ENCODE measurements at places on chromosomes 5 and 9. TPM values are rescaled to one million over a fixed set of nuclear protein-coding genes. Genes with fewer than 3 reads are reported as not detected.

GRCh38 chr9:84189904-84190303 is 150.7 kb downstream of the SLC28A3 start:
- no peak for DNase-seq
- no peak overlapping the region for H3K27ac ChIP-seq
- H3K4me1 ChIP-seq = no peaks in the 10 kb centered on the region
- no peak overlapping the region for H3K4me3 ChIP-seq

DNA sequence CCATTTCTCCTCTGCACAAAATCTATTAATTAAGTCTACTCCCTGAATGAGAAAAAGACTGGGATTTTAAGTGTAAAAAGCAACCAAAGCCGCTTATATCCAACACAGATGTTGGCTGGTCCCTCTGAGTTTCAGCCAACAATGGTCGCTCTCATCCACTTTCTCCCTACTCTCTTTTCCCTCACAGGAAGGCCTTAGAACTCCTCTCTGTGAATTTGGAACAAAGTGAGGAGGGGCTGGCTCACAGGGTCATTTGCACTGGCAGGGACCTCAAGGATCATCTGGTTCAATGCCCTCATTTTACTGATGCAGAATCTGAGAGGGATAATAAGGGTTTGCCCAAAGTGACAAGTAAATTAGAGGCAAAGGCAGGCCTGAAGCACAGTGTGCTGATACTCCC is 64.0 kb downstream of the DPYSL3 start:
- H3K27me3 ChIP-seq = no peaks in the 10 kb centered on the region
- no peaks in the 10 kb centered on the region for H3K36me3 ChIP-seq
- no peaks in the 10 kb centered on the region for H3K4me1 ChIP-seq
- H3K4me3 ChIP-seq = no peak overlapping the region

- H3K4me3 ChIP-seq = no peak overlapping the region
- no peaks in the 10 kb centered on the region for H3K27me3 ChIP-seq
- no peaks in the 10 kb centered on the region for H3K4me1 ChIP-seq
Observed at GRCh38 chr5:114266374-114266773, 95.5 kb upstream of the KCNN2 start.

- no peak overlapping the region for H3K27ac ChIP-seq
- no peaks in the 10 kb centered on the region for H3K4me1 ChIP-seq
- no peak for DNase-seq
- no peaks in the 10 kb centered on the region for H3K27me3 ChIP-seq
- H3K4me3 ChIP-seq = no peak overlapping the region
Observed at GRCh38 chr9:20320921-20321320, 301.4 kb downstream of the MLLT3 start.

GRCh38 chr5:164593982-164594381 is 1088.6 kb downstream of the MAT2B start:
- no peak overlapping the region for H3K27ac ChIP-seq
- no peaks in the 10 kb centered on the region for H3K27me3 ChIP-seq
- DNase-seq = no peak

GRCh38 chr5:56330167-56330566 is 97.0 kb upstream of the ANKRD55 start:
- H3K27ac ChIP-seq = no peak overlapping the region
- no peak for DNase-seq
- no peak overlapping the region for H3K4me3 ChIP-seq
- H3K27me3 ChIP-seq = no peaks in the 10 kb centered on the region
- H3K4me1 ChIP-seq = peaks cover 3% of the 10 kb centered on the region
- H3K36me3 ChIP-seq = no peaks in the 10 kb centered on the region

DNA sequence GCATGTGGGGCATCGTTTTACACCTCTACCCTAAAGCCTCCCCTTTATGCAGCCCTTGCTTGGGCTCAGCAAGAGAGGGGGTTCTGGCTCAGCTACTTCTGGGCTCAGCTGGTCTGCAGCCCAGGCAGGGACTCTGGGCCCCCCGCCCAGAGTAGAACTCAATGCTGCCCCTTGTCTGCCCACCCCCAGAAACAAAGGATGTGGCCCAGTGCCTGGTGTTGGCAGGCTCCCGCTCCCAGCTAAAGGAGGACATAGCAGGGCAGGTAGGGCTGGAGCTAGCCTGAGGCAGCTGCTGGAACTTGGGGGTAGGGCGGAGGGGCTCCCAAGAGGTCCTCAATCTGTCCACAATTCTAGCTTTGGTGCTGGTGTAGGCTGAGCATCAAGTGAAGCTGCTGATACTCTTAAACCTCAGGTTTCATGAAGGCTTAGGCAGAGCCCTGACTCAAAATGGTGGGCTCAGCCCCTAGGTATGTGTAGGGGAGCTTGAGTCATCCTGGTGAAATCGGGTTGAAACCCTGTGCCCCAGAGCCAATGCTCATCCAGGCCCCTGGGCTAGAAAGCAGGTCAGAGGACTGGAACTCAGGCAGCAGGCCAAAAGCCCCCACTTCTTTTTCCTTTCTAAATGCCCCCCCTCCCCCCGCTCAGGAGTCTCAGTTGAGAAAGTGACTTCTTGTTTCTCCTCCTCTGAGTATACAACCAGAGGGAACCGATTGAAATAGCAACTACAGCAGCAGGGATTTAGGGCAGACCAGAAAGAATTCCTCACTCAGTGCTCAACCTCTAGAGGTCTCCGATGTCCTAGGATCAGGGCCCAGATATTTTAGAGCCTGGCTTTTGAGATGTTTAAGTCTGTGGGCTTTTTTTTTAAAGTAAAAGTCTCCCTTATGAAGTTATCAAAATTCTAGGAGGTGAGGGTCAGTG is 11.4 kb downstream of the PSD2 start:
- DNase-seq = no peak
- no peak overlapping the region for H3K27ac ChIP-seq
- no peak overlapping the region for H3K4me3 ChIP-seq
- H3K27me3 ChIP-seq = no peaks in the 10 kb centered on the region
- H3K4me1 ChIP-seq = no peaks in the 10 kb centered on the region

GRCh38 chr9:72996684-72997314 is 43.9 kb upstream of the ALDH1A1 start:
- no peak overlapping the region for H3K4me3 ChIP-seq
- H3K27me3 ChIP-seq = no peaks in the 10 kb centered on the region
- no peaks in the 10 kb centered on the region for H3K36me3 ChIP-seq

GRCh38 chr5:14505310-14506139 is 76.1 kb upstream of the OTULINL start:
- no peaks in the 10 kb centered on the region for H3K27me3 ChIP-seq
- H3K4me3 ChIP-seq = no peak overlapping the region
- H3K36me3 ChIP-seq = peaks cover 66% of the 10 kb centered on the region
- H3K27ac ChIP-seq = no peak overlapping the region
- no peak for DNase-seq

GRCh38 chr9:36738318-36738976 is 165.8 kb downstream of the MELK start:
- no peaks in the 10 kb centered on the region for H3K36me3 ChIP-seq
- no peaks in the 10 kb centered on the region for H3K27me3 ChIP-seq
- H3K4me3 ChIP-seq = no peak overlapping the region
- DNase-seq = no peak

GRCh38 chr9:121626012-121626411 is 25.4 kb upstream of the DAB2IP start:
- H3K27me3 ChIP-seq = no peaks in the 10 kb centered on the region
- no peak overlapping the region for H3K4me3 ChIP-seq
- no peaks in the 10 kb centered on the region for H3K36me3 ChIP-seq
- no peak for DNase-seq
- H3K27ac ChIP-seq = no peak overlapping the region
- no peaks in the 10 kb centered on the region for H3K4me1 ChIP-seq

GRCh38 chr9:124820698-124821623 is 32.3 kb upstream of the WDR38 start:
- H3K27me3 ChIP-seq = no peaks in the 10 kb centered on the region
- DNase-seq = no peak
- H3K4me1 ChIP-seq = no peaks in the 10 kb centered on the region
- no peak overlapping the region for H3K27ac ChIP-seq
- H3K4me3 ChIP-seq = no peak overlapping the region

- peak overlapping the region; percentile 98 for H3K4me3 ChIP-seq
- no peak for DNase-seq
- no peaks in the 10 kb centered on the region for H3K36me3 ChIP-seq
- H3K27me3 ChIP-seq = no peaks in the 10 kb centered on the region
Observed at GRCh38 chr9:93577078-93577974, 942 bp downstream of the PHF2 start.

DNA sequence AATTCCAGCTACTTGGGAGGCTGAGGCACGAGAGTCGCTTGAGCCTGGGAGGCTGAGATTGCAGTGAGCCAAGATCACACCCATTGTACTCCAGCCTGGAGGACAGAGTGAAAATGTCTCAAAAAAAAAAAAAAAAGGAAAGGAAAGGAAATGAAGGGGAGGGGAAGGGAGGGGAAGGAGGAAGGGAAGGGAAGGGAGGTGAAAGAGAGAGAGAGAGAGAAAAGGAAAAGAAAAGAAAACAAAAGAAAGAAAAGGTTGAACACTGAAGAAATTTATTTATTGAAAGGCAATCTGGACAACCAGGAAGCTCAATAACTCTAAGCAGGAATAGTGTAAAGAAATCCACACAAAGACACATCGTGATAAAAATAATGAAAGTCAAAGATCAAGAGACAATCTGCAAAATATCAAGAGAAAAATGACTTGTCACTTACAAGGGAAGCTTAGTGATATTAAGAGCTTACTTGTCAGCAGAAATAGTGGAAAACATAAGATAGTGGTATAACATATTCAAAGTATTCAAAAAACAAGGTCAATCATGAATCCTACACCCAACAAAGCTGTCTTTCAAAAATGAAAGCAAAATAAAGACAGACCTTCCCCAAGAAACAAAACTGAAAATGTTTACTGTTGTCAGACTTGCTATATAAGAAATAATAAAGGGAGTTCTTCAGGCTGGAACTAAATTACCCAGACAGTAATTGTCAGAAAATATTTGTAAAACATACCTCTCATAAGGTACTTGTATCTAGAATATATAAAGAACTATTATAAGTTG is 10.9 kb upstream of the RIMOC1 start:
- H3K4me1 ChIP-seq = no peaks in the 10 kb centered on the region
- H3K4me3 ChIP-seq = no peak overlapping the region
- no peaks in the 10 kb centered on the region for H3K36me3 ChIP-seq
- no peak for DNase-seq

- H3K27ac ChIP-seq = no peak overlapping the region
- DNase-seq = no peak
- H3K4me3 ChIP-seq = no peak overlapping the region
- no peaks in the 10 kb centered on the region for H3K36me3 ChIP-seq
Observed at GRCh38 chr5:5886812-5887486, 464.5 kb downstream of the ICE1 start.

- H3K27ac ChIP-seq = no peak overlapping the region
- no peak overlapping the region for H3K4me3 ChIP-seq
Observed at GRCh38 chr5:66967826-66968262, 228.8 kb downstream of the CD180 start.

- no peaks in the 10 kb centered on the region for H3K36me3 ChIP-seq
- H3K27me3 ChIP-seq = no peaks in the 10 kb centered on the region
- DNase-seq = no peak
- H3K4me1 ChIP-seq = no peaks in the 10 kb centered on the region
- no peak overlapping the region for H3K27ac ChIP-seq
Observed at GRCh38 chr5:32087086-32088082, 86.7 kb downstream of the GOLPH3 start.

PTCH1 gene
- 25.2 TPM for total RNA-seq

C5orf22 gene
- 18.5 TPM for total RNA-seq

FGF10 gene
- total RNA-seq = 7.5 TPM

CNTNAP3 gene
- 9.0 TPM for total RNA-seq

IL3 gene
- not detected for total RNA-seq

ORM1 gene
- total RNA-seq = 53.3 TPM

IL5 gene
- not detected for total RNA-seq

All from ascending aorta (tissue), 2 donors.